Stimulated activated CD8-positive, alpha-beta memory T cell treated with anti-CD3 and anti-CD28 coated beads, Interleukin-15, amount 100 ng/mL, for 1 hour (primary cell): ENCODE measurements at places on chromosomes 11 and 22.

DNA sequence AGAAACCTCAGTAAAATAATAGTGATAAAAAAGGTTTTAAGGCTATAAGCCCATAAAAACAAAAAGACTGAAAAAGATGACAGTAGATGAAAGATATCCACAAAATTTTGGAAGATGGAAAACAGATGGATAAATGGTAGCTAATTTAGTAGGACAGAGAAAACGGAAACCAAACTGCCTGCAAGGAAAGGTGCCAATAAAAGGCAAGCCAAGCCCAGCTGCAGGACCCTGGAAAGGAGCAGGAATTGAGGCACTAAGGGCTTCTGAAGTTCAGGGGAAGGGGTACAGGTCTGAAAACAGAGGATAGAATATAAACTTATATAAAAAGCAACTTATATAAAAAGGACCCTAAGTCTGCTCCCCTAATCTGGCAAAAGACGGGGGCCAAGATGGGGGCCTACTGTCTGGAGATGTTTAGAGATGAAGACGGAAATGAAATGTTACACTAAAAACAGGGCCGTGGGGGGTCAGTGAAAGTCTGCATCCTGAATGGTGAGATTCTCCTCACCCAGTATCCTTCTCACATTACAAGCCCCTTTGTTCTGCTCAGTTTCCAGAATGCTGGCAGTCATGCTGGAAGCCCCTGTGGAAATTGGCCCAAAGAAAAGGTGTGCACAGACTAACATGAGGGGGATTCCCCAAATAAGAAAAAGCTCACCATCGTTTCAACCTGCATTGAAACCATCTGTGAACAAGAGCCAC, 269.3 kb upstream of the PITPNB start:
- DNase-seq, result no peak

DNA sequence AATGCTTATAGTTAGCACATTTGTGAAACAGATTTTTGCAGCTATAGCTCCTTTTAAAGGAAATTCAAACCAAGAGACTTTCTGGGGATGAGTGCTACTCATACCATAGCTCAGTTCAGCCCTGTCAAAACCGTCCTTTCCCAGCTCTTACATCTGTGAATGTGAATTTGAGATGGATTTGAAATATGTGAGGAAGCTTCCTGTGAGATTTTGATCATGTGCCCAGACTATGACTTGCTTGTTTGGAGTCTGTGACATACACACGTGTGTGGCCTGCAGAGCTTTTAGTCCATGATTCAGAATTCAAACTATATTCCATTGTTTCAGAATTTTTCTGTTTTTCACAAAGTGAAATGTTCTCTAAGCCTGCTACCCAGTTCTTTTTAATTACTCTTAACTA, 4.4 kb upstream of the MMP1 start:
- no peak for DNase-seq

- no peak for DNase-seq
Measured at GRCh38 chr11:75277211-75277805, 36.7 kb downstream of the TPBGL start.

- no peak for DNase-seq
Measured at GRCh38 chr11:124716591-124716990, 23.2 kb upstream of the NRGN start.

GRCh38 chr22:23192133-23192532, 11.8 kb downstream of the BCR start:
- no peak for DNase-seq

- DNase-seq, result no peak
Measured at GRCh38 chr22:25900880-25901279, 158.9 kb downstream of the MYO18B start.

DNA sequence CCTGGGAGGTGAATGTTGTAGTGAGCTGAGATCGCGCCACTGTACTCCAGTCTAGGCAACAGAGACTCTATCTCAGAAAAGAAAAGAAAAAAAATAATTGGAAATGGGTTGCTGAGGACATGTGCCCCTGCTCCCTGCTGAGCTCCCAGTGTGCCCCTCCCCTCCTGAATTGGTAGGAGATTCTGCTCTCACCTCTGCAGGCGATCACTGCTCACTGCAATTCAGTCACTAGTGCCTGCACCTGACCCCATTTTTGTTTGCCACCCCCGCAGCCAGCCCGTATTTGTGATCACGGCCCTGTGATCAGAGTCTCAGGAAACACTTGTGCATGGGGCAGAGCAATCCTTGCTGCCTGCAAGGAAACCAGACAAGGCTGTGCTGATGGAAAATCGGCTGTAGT, 16.3 kb upstream of the SEC14L3 start:
- no peak for DNase-seq

DNA sequence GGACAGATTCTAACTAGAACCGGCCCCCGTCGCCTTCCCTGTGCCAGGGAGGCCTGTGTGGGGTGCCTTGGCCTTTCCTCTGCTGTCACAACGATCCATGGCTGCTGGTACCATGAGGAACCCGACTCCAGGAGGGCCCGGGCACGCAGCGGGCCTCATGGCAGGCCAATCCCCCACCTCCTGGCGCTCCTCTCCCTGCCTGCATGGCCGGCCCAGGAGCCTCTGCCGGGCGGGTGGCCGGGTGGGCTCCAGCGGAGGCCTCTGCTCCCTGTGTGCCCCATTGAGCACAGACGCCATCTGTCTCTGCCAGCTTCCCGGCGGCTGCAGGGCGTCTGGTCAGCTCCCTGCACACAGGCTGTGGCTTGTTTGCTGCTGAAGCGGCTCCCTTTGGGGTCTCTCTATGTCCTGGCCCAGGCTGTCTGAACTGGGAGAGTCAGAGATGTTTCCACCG, 86.5 kb downstream of the MYEOV start:
- no peak for DNase-seq

- no peak for DNase-seq
Measured at GRCh38 chr11:17296852-17297559, 20.5 kb downstream of the NUCB2 start.

GRCh38 chr11:57432714-57433163, 5.8 kb upstream of the SLC43A3 start:
- DNase-seq, result no peak

DNA sequence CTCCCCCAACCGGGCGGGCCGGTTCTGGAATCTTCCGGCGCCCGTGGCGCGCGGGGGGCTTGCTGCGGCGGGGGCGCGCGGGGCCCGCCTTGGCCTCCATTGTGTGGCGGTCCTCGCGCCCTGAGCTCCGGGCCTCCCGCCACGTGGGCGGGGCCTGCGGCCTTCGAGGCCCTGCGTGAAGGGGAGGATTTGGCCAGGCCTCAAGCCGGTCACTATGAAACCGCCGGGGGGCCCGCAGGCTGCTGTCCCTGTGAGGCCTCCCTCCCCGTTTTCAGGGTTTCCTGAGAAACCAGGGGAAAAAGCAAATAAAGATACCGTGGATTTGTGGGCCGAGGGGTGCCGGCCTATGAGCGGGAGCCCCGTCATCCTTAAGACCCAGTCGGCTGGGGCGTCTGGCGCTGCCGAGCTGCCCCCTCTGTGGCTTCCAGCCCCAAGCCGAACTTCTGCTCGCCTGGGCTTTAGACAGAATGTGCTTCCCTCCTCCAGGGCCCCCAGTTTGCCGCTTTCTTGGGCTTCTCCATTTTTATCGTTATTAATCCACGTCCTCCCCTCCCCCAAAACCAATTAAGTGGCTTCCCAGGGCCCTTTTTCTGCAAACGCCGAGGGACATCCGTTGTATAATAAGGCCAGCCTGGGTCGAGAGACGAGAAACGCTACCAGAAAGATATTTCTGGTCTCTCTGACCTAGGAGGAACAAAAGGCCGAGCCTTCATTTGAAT, 602 bp downstream of the EWSR1 start:
- DNase-seq, result no peak

DNA sequence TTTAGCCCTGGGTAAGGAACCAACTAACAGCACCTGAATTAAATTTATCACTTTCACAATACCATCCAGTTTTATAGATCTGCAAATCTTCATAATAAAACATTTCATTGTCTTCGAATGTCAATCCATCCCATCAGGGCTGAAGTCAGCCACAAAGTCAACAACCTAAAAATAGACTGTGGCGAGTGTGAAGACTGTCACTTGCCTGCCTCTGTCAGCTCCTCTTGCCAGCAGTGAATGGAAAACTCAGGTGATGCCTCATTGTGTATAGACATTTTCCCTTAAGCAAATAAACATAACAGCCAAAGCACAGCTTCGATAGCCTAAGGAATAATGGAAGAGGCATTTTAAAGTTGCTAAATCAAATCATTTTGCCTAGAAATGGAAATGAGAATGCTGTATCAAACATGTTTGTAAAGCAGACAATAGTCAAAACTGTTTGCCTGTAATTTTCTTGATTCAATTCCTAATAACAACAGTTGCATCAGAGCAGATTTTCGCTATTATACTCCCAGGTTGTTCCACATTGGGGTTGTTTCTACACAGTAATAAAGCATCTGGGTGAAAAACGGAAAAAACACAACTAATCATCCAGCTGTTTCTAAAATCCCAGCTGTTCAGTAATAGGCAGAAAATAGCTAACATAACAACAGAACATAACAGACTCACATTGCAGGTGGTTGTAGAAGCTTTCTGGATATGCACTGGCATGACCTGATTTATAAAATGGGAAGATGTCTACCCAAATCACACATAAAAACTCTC, 15.7 kb downstream of the KCNA4 start:
- no peak for DNase-seq

GRCh38 chr11:45560155-45560912, 105.1 kb downstream of the CHST1 start:
- no peak for DNase-seq

DNA sequence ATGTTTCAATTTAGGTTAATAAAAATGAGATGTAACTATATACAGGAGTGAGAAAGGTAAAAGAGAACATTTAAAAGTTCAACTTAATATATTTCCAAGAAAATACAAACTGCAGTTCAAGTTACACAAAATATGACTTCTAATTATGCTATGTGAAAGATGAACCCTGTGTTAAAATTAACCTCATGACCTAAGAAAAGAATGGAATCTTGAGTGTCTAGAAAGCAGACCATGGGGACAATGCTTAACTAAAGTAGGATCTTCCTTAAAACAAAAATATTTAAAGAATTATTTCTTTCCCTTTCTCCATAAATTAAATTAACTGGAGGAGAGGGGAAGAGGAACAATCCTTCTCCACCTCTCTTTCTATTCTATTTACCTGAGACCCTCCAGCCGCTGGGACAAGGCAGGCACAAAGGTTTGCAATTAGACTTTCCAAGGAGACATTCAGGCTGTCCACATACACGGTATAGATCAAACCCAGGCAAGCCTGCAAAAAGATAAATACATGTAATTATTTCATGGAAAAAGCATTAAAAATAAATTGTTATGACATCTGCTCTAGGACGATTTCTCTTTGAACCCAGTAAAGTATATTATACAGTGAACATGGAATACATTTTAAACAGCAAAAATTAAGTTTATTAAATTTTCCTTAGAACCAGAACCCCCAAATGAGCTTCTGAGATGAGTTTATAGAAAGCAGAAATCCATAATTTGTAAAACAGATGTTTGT, 264.5 kb downstream of the SBF2 start:
- DNase-seq, result no peak

DNA sequence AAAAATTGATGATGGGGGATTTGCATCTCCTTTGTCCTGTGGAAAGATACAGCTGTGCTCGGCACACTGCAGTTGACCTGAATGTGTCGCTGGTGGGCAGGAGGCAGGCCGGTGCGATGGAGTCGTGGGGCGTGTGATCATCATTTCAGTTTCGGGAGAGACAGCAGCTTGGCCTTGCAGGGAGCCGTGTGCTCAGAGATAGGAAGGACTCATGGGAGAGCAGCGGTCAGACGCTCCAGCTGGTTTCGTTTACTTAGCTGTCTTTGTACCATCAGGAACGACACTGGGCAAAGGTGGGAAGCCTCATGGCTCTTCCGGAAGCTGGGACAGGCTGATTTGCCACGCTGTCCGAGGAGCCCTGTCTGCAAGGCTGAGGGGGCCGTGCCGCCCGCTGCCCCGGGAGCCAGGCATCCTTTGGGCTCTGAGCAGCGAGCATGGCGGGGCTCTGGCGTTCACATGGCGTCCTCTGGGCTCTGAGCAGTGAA, 32.7 kb downstream of the GRAMD4 start:
- DNase-seq, result no peak

DNA sequence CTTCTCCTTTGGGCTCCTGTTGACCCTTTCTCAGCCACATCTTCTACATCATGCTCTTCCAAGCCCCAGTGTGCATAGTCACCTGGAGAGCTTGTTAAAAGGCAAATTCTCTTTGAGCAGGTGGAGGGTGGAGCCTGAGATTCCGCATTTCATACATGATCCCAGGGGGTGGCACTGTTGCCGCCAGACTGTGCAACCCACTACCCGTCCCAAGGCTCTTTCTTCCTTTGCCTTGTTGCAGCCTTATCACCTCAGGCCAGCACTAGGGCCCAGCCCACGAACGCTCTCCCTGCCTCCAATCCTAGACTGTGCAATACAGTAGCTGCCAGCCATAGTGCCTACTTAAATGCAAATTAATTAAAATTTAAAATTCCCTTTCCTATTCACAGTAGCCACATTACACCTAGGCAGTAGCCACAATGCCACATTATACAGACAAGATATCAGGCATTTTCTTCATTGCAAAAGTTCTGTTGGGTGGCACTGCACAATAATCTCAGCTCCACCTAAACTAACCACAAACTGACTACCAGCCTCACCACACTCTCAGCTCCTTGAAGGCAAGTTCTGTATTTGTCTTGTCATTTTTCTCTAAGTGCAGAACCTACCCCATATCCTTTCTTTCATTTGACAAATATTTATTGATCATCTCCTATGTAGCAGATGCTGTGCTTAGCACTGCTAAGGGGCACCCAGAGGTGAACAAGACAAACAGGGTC, 4.6 kb upstream of the KCNJ5 start:
- no peak for DNase-seq

DNA sequence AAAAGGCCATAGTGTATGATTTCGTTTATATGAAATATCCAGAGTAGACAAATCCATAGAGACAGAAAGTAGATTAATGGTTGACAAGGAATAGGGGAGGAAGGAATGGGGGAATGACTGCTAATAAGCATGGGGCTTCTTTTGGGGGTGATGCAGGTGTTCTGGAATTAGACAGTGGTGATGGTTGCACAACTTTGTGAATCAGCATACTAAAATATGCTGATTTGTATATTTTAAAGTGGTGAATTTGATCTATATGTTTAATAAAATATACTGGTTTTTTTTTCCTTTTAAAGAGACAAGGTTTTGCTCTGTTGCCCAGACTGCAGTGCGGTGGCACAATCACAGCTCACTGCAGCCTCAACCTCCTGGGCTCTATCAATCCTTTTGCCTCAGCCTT, 6.5 kb upstream of the HORMAD2 start:
- DNase-seq, result no peak
